ENCODE measurements at places on chromosomes 1 and 21.

DNA sequence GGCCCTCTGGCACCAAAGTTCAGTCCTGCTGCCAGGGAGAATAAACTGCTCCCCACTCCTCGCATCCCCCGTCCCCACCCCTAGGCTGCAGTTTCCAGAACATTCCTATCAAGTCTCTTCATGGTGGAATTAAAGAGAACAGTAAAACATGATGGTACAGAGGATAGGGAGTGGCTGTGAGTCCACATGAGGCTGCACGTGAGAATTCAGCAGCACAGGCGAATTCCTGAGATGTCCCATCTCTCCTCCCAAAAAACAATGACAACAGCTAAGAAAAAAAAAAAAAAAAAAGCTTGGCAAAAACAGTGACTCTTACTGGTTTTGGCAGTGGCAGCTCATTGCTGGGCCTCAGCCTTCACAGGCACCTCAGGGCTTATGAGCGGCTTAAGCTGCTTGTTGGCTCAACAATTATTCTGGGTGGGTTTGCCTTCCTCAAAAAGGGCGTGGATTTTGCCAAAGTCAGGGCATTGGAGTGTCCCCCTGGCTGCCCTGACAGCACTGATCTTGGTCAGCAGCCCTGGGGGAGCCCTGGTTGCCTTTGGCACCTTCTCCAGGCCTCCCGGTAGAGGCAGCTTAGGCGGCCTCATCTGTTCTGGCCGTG, 5.7 kb upstream of the IFFO2 start:
- no peak for DNase-seq

- DNase-seq, result no peak
Measured at GRCh38 chr1:170695955-170696590, 32.1 kb downstream of the PRRX1 start.

DNA sequence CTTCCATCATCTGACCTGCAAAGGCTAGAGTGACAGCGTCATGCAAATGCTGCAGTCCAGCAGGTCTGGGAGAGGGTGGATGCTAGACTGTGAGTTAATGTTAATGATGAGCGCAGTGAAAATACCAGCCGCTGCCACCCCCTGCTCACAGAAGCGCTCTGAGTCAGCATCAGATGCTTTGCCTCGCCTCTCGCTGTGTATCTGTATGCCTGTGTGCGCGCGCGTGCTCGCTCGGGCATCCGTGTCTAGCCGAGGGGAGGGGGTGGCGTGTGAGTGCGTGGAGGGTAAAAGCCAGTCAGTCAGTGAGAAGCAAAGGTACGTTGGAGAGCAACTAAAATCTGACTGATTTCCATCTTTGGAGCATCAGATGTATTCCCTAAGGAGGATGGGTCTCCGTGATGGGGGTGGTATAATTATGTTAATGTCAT, 858.7 kb downstream of the USP25 start:
- DNase-seq, result no peak

GRCh38 chr1:5968161-5968736, 24.0 kb downstream of the NPHP4 start:
- DNase-seq, result no peak

DNA sequence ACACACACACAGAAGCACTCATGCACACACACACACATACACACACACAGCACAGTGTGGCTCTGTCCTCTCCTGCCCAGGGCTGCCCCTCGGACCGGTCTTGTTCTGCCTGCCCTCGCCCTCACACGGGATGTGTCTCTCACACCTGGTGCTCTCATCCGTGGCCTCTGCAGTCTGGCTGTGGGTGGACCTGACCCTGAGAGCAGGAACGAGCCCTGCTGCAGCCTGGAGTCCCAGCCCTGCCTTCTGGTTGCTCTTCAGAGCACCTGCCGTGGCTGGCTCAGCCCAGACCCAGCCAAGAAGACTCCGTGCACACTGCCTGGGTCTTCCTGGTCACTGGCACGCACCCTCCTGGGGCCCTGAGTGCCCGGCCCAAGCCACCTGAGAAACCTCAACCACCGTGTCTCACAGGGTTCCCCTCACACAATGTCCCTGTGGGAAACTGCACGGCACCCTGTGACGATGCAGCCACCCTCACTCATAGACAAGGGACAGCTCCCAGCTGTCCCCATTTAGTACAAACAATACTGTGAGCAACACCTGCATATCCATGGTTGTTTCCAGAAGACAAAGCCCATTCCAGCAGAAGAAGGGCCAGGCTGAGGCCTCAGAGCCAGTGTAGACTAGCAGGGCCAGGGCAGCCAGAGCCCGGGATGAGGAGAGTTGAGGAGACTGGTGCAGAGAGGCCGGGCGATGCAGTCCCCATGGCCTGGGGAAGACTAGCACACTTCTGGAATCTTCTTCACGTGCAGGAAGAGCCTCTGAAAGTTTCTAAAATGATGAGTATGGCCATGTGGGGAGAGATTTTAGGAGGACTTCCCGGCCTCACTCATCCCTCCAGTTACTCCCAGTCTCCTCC, 234.0 kb downstream of the NPHP4 start:
- no peak for DNase-seq

GRCh38 chr1:15304708-15305467, 57.9 kb downstream of the FHAD1 start:
- peak; percentile 66 for DNase-seq

- DNase-seq, result no peak
Measured at GRCh38 chr21:41481191-41481590, 26.8 kb downstream of the TMPRSS2 start.

DNA sequence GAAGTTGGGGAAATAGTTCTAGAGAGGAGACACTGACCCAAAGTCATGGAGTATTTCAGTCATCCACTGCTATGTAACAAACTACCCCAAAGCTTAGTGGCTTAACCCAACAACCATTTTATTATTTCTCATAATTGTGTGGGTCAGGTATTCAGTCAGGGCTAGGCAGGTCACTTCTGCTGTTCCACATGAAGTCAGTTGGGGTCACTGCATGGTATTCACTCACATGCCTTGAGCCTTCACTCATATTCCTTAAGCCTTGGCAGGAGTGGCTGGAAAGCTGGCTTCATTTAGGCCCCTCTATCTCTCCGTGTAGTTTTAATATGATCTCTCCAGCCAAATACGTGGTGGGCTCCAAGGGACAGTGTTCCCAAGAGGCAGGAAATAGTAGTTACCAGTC, 17.5 kb upstream of the RNF11 start:
- DNase-seq, result no peak

- no peak for DNase-seq
Measured at GRCh38 chr1:31920956-31921355, 17.2 kb downstream of the PTP4A2 start.

- no peak for DNase-seq
Measured at GRCh38 chr1:31020007-31020790, 45.3 kb downstream of the PUM1 start.

DNA sequence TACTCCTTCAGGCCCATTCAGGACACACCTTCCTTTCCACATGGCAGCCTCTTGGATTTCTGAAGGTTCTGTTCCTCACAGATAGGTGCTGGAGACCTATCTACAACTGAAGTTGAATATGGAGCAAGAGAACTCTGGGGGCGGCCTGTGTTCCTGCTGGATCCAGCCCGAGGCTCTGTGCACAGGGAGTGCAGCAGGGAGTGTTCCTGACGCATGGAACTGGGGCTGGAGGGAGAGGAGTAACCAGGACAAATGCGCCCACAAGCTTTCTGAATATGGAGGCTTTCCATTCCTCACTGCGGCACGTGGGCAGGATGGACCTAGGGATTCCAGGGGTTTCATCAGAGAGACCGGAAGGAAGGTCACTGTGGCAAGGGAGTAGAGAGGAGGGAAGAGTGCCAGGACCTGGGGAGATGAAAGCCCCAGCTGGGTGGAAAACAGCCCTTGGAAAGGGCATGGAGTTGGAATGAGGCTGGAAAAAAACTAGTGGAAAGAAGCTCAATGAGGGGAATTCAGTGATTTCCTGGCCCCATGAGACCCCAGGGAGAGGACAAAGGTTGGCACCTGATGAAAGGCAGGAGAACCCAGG, 12.5 kb downstream of the PM20D1 start:
- DNase-seq, result no peak

GRCh38 chr1:84110629-84111028, 33.4 kb upstream of the PRKACB start:
- DNase-seq, result no peak

GRCh38 chr1:184945678-184946412, 28.5 kb downstream of the NIBAN1 start:
- peak; percentile 61 for DNase-seq

GRCh38 chr1:204072931-204073836, at the start of gene SOX13:
Gene SOX13, plus strand, starts transcription at chr1:204073115. Its CDS starts 39,801 bp downstream, at chr1:204112916.
- no peak for DNase-seq

Data from GM12865 (cell line).